ENCODE measurements at places on chromosomes 6 and 20.
A peak's percentile ranks its signal among the peaks of the same experiment; 100 is the strongest.

GRCh38 chr20:884983-885952, 30.9 kb downstream of the ANGPT4 start:
- no peak for DNase-seq

GRCh38 chr6:136657666-136658065, 107.4 kb upstream of the MAP7 start:
- no peak for DNase-seq

DNA sequence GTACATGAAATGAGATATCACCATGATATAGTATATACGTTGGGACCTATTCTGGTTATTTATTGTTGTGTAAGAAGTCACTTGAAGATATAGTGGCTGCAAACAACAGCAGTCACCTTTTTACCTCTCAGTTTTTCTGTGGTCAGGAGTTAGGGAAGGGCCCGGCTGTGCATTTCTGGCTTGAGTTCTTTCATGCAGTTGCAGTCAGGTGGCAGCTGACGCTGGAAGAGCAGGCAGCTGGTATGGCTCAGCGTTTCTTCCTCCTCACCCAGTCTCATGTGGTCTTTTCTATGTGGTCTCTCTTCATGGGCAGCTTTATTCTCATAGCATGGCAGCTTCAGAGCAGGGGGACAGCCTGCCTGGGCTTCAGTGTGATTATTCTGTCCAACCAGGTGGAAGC, 154.4 kb downstream of the PLCB4 start:
- DNase-seq = no peak

DNA sequence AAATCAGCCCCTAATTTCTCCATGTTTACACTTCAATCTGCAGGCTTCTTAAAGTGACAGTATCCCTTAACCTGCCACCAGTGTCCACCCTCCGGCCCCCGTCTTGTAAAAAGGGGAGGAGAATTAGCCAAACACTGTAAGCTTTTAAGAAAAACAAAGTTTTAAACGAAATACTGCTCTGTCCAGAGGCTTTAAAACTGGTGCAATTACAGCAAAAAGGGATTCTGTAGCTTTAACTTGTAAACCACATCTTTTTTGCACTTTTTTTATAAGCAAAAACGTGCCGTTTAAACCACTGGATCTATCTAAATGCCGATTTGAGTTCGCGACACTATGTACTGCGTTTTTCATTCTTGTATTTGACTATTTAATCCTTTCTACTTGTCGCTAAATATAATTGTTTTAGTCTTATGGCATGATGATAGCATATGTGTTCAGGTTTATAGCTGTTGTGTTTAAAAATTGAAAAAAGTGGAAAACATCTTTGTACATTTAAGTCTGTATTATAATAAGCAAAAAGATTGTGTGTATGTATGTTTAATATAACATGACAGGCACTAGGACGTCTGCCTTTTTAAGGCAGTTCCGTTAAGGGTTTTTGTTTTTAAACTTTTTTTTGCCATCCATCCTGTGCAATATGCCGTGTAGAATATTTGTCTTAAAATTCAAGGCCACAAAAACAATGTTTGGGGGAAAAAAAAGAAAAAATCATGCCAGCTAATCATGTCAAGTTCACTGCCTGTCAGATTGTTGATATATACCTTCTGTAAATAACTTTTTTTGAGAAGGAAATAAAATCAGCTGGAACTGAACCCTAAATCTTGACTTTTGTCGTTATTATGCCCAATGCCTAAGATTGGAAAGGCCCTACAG, 4.5 kb downstream of the SOX4 start:
- DNase-seq = no peak

DNA sequence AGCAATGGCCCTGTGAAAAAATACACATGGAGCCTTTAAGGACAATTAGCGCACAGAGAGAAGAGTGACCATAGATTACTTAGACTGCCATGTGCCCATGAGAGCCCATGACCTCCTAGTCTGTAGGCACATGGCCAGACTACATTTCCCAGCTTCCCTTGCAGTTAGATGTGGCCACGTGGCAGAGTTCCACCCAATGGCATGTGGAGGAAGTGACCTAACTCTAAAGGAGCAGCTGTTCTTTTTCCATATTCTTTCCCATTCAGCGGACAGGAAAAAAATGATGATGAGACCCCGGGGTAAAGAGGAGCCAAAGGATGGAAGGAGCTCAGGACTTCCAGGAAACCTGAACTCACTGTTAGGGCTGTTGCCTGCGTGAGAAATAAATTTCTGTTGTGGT, 116.6 kb downstream of the CBLN4 start:
- DNase-seq = no peak

DNA sequence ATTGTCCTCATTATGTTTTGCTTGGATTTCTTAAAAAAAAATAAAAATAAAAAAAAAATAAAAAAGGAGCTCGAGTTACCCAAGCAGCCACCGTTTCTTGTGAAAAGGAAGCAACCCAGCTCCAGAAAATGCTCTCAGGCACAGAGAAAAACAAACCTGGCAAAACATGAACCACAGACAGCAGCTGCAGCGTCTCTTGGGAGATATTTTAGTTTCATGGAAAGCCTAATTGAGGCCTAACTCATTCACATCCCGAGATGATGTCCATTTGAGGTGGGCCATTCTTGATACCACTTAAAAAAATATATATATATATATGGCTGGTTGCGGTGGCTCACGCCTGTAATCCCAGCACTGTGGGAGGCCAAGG, 13.7 kb upstream of the MRAP2 start:
- no peak for DNase-seq

GRCh38 chr20:57389695-57390603, 1.2 kb upstream of the RBM38 start:
- DNase-seq = no peak

DNA sequence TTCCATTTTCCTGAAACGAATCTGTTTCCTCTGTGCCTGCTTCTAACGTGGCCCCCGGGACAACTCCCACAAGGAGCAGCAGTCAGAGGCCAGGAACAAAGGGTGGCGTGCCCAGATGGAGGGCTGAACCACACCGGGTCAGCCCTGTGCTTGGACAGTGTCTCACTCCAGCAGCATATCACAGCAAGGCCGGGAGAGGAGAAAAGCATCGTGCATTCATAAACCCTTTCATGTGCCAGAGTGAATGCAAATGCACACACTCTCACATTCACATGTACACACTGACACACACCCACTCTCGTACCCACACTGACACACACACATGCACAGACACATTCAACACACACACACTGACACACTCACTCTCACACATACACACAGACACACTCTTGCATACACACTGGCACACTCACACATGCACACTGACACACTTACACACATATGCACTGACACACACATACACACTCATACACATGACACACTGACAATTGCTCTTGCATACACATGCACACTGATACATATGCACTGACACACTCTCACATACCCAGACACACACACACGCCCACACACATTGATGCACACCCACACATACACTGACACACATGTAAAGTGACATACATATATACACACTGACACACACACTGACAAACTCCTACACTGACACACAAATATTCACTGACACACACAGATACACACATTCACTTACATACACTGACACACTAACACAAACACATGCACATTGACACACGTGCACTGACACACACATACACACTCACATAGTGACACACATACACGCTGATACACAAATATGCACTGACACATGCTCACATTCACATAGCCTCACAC, 237.0 kb downstream of the LRFN2 start:
- no peak for DNase-seq

- DNase-seq = no peak
These were observed 170.9 kb downstream of the SCP2D1 start for GRCh38 chr20:18984238-18985200.

DNA sequence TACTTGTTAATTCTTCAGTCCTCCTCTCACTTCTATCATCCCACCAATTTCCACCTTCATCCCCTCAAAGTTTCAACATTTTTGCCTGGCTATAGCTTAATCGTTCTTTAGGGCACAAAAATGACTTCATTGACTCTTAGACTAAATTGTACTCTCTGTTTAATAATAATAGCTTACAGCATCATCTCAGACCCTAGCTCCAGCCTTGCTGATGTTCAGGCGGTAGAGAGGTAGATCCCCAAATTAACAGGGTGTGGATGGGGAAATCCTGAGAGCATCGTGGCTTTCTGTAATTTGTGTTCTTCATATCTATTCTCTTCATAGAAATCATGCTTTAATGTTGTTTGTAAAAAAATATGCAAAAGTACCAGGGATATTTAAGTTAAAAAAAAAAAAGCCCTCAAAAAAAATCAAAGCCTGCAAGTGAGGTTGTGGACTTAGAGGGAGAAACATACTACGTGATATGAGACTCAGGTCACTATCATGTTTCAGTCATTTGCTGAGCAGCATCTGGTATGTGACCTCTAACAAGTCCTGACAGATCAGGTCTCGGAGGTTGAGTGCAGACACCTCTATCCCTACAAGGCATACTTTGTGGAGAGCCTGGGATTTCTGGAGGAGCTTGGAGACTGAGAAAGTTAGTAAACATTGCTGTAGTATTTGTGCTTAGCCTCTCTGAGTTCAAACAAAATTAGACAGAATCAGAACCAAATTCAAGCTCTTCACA, 1063.3 kb upstream of the CITED2 start:
- DNase-seq = no peak

DNA sequence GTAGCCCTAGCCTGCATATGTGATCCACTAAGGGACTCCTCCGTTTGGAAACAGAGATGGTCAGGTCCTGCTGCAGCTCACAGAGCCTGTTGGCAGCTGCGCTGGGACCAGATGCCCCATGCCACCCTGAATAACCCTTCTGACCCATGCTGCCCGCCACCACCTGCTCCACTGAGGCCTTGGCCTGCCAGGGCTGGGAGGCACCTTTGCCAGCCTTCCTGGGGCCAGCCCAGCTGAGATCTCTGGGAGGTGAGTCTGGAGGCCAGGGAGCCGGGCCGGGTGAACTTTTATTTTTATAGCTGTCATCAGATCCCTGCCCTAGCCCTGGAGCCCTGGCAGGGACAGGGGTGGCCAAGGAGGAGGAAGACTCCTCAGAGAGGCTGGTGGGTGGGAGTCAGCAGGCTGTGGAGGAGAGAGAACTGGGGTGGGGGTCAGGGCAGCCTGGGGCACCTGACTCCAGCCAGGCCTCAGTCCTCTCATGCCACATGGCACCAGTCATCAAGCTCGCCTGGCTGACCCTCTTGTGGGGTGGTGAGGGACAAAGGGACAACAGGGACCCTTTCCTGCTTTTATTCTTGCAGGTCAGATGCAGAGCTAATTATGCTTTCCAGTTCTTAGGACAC, 10.0 kb downstream of the CEBPB start:
- no peak for DNase-seq

- no peak for DNase-seq
These were observed 4.5 kb downstream of the FOXO3 start for GRCh38 chr6:108565091-108565766.

DNA sequence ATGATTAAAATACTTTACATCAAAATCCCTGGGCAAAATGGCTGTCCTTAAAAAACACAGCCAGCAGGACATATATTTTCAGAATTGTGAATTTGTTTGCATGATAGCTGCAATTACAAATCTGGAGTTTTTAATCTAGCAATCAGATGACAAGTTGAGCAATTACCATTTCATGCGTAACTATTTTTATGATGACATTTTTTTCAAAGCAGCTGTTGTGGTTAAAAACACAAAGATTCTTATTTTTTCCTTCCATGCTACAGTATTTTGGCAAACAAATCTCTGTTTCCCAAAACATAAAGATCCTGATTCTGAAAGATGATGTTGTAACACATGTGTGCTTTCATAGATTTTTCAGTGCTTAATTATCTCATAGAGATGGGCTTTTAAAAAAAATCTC, 90.2 kb downstream of the PHACTR1 start:
- DNase-seq = no peak

DNA sequence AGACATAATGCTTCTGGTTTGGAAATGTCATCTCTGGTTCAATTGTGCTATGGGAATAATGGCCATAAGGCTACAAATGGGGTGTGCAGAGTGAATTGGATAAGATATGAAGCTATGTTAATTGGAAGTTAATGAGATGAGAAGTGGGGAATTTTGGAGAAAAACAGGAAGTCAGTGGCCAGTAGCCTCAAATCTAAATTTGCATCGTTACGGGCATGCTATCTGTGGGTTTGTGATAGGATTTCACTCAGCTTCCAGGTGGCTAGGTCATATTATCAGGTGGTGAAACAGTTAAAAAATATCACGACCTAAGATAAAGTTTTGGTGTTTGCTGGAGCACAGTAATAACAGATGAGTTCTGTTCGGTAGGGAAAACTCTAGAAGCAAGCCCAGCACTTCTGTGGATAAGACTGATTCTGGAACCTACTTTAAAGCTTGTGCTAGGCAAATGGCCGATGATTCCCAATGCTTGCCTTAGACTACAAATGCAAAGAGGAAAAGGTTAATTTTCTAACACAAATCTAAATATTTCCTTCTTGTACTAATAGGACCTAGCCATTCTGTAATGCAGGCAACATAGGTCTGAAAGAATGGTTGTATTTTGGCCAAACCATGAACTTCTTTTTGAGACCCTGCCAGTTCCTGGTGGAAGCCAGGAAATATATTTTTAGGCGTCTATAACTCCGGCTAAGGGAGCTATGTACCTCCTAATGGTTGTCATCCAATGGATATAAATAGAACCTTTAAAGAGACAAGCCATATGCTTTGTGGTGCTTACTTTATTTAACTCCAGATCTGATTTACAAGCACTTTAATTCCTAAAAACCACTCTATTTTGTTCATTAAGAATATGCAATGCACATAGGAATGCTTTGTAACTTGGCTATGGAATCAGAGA, 111.0 kb downstream of the PLCB1 start:
- no peak for DNase-seq

GRCh38 chr6:133779916-133780695, 108.8 kb upstream of the TCF21 start:
- DNase-seq = no peak

- DNase-seq = no peak
These were observed 1.3 kb downstream of the PLCG1 start for GRCh38 chr20:41138475-41139226.

DNA sequence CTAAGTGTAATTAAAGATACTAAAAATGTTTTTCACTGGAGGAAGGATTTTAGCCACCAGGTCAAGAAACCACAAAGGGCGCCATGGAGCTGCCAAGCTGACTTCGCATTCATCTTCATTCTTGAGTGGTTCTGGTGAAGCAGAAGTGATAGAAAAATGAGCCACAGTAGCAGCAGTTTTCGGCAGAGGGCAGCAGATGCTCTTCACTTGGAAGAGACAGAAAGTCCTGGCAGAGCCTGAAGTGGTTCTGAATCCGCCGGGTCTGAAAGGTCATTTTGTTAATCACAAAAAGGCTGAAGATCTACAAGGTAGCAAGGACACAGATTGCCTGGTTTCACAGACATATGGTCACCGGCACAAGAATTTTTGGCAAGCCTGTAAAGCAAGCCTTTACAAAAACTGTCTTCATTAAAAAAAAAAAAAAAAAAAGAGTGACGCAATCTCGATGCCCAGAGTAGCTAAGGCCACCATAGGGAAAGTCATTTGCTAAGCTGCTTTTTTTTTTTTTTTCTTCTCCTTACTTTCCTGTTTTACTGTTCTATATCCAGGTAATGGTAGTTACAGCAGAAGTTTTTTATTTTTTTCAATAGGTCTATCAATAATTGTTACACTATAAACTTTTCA, 345.1 kb upstream of the AGPAT4 start:
- peak; percentile 53 for DNase-seq

DNA sequence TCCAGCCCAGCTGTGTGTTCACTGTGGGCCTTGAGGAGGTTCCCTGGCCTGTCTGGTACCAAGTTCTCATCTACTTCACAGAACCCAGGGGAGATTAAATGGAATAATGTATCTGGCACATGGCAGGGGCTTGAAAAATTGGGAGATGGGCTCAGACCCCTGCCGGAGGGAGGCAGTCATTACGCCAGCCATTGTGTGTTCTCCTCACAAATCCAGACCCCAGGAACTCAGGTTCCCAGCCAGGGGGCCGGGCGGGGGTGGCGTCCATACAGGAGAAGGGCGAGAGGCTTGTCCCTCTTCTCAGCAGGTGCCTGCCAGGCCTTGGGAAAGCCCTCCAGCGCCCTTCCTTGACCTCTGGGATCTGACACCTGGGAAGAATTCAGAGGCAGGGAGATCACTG, 8.1 kb downstream of the NOL4L start:
- DNase-seq = no peak
